ENCODE measurements at places on chromosomes 2 and 18. TPM values are rescaled to one million over a fixed set of nuclear protein-coding genes. Genes with fewer than 3 reads are reported as not detected.
A peak's percentile ranks its signal among the peaks of the same experiment; 100 is the strongest.

DNA sequence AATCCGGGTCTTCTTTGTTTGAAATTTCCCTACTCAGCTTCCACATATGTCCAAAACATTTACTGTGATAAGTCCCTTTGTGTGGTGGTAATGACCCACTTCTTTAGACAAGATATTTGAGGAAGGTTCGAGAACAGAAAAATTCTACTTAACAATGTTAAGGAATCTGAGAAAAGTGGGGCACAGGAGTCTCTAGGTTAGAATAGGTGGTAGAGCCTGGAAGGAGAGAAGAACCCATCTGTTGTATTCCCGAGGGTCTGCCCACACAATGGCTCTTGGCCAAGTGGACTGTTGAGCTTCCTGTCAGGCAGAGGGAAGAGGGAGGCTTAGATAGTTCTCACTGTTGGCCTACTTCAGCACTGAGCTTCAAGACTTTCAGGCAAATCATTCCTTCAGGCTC, 4.3 kb downstream of the IGFBP2 start:
- no peak for DNase-seq

- no peak for DNase-seq
Measured at GRCh38 chr2:111238296-111238695, 117.6 kb downstream of the BCL2L11 start.

DNA sequence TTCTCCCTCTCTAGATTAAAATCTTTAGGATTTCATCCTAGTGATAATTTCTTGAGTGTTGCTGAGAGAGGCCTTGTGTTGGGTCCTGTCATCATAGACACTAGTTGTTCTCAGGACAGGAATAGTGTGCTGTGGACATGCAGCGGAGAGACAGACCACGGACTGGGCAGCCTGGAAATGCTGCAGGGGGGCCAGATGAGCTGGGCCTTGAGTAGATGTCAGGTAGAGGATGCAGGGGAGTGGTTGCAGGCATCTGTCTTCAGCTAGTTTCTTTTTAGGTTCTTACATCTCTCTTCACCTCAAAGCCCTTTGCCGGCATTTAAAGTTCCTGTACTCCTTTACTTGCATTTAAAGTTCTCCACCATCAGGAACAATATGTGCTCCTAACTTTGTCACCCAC, 42.8 kb downstream of the SP110 start:
- no peak for DNase-seq

- DNase-seq, result no peak
Measured at GRCh38 chr2:10283106-10284062, 19.3 kb upstream of the HPCAL1 start.

DNA sequence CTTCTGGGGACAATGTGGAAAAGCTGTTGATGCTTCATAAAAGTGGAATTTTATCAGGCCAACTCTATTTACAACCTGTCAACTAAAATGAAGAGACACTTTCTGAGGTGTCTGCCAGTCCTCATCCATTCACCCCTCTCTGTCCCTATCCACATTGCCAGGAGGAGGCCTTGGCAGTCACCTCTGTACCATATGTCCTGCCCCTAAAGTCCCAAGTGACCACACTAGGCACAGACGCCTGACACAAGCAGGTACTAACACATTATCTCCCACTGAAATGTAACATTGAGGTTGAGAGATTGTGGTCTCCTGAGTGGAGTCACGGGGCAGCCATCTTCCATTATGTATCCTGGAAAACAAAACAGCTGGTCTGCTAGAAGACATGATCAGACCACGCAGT, 71.4 kb downstream of the OSBPL1A start:
- DNase-seq, result no peak

GRCh38 chr2:203744091-203744490, 37.7 kb downstream of the CD28 start:
- no peak for DNase-seq

GRCh38 chr2:34242763-34243123, 643.6 kb upstream of the FAM98A start:
- no peak for DNase-seq

GRCh38 chr18:79511271-79511670, 115.5 kb downstream of the NFATC1 start:
- DNase-seq, result peak; percentile 58

- DNase-seq, result no peak
Measured at GRCh38 chr2:84175340-84175739, 283.7 kb downstream of the SUCLG1 start.

- no peak for DNase-seq
Measured at GRCh38 chr18:2568129-2568528, 3.2 kb downstream of the METTL4 start.

DNA sequence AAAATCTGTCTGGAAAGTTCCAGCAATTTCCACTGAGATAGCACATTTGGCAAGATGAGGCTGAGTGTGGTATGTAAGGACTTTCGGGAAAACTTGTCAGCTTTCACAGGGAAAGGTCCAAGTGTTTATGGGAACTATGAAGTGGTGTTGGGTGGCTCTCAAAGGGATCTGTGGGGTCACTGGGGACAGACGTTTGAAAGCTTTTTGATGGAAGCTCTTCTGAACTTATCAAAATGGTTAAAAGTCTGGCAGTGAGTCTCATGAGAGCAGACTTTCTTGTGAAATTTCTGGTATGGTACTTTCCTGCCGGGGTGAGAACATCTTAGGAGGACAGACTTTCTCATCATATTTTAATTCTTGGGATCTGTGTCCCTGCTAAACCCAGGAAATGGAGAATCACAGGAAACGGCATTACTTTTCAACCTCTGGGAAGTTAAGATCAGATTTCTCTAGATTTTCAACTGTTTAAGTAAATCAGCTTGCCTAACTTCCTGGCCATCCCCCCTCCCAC, 546.3 kb upstream of the ZEB2 start:
- DNase-seq, result no peak

GRCh38 chr2:129302106-129302505, 677.4 kb upstream of the RAB6C start:
- no peak for DNase-seq

DNA sequence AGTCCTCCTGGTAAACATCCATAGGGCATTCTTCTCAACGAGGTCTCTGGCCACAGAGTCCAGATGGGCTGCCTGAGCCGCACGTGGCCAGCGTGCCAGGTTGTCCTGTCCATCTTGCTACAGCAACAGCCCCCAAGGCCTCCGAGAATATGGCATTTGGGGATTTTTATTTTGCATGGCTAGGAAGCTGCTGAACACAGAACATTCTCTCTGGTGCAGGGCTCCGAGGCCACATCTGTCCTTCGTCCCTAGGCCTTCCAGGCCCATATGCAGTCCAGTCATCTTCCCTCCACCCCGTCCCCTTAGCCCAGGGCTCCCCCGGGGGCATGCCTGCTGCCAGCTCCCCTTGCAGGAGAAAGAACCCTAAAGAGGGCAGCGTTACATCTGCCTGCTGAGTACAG, 2.3 kb downstream of the HDAC4 start:
- no peak for DNase-seq

GRCh38 chr2:173150087-173150486, 74.4 kb downstream of the MAP3K20 start:
- DNase-seq, result no peak

DNA sequence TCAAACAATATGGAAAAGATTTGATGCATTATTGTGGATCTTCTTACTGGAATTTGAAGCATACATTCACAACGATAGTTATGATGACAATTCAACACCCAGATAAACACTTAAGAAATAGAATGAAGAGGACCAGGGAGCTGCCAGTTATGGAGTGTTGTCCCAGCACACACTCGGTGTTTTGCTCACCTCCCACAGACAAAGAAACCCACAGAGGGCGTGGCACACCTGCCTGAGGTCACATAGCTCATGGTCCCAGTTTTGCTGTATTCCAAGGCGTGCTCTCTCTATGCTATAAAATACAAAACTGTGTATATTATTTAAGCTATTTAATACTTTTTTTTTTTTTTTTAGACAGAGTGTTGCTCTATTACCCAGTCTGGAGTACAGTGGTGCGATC, 31.1 kb downstream of the EFR3B start:
- DNase-seq, result no peak

DNA sequence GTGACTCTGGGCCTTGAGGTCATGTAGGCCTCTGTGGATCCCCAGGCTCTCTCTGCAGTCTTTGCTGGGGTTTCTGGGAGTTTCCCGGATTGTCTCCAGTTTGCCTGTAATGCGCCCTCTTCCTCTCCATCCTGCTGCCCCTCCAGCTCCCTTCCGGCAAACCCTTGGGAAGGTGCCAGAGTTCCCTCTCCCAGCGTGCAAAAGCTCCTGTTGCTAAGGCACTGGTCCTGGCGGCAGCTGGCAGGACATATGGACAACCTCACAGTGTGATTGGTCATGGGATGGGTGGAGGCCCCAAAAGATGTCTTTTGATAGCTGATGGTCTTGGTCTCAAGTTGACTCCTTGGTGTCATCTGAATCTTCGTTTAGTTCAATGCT, 320.1 kb downstream of the CYP26B1 start:
- DNase-seq, result peak; percentile 56

- DNase-seq, result peak; percentile 91
Measured at GRCh38 chr2:37324786-37325624, at the start of gene PRKD3. Gene PRKD3, minus strand, starts transcription at chr2:37324833. Its CDS starts 8,309 bp downstream, at chr2:37316524.

GRCh38 chr18:48065601-48065995, 135.1 kb upstream of the SMAD2 start:
- DNase-seq, result no peak

DNA sequence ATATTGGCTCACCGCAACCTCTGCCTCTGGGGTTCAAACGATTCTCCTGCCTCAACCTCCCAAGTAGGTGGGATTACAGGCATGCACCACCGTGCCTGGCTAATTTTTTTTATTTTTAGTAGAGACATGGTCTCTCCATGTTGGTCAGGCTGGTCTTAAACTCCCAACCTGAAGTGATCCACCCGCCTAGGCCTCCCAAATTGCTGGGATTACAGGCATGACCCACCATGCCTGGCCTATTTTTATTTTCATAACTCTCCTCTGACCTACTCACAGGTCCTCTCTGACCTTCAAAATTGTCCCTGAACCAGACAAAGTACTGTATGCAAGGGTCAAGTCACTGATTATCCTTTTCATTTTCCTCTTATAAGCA, 16.0 kb upstream of the KLHL23 start:
- DNase-seq, result no peak

- no peak for DNase-seq
Measured at GRCh38 chr2:239025951-239026461, 178.1 kb downstream of the TWIST2 start.

GRCh38 chr2:150595803-150596470, 108.5 kb upstream of the RND3 start:
- no peak for DNase-seq

DNA sequence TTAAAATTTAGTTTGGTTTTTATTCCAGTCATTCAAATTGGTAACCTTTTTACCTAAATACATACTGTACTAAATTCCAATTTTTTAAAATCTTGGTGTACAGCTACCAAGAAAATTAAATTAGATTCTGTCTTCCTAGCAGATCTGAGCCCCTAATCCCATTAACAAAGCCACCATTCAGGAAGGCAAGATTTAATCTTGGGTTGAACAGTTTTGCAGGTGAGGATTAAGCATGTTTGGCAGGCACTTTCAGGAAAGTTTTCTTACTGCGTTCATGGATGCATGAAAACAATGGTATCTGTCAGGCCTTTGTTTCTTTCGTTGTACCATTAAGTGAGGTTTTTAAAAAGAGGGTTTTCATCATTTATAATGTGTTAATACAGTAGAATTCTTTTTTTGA, 32.8 kb downstream of the ITPRID2 start:
- DNase-seq, result no peak

GRCh38 chr18:56684277-56684676, 33.1 kb downstream of the WDR7 start:
- DNase-seq, result no peak

DNA sequence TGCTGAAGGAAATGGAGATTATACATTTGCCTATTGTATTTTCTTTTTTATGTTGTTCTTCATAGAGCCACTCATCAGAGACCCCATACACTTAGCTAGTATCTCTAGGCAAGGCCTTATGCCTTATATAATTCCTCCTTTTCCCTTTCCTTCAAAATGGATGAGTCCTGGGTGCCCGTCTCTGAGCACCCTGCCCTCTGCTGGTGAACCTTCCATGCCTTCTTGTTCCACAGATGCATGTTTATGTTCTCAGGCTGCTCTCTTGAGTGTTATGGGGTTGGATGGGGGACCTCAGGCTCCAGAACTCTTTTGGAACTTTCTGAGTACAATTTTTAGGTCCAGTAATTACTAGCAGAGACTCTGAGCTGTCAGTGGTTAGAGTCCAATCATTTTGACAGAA, 368.6 kb upstream of the SPRED2 start:
- no peak for DNase-seq

GRCh38 chr2:104678181-104678580, 175.7 kb upstream of the POU3F3 start:
- DNase-seq, result no peak

- no peak for DNase-seq
Measured at GRCh38 chr2:165456027-165456426, 13.5 kb upstream of the CSRNP3 start.

DNA sequence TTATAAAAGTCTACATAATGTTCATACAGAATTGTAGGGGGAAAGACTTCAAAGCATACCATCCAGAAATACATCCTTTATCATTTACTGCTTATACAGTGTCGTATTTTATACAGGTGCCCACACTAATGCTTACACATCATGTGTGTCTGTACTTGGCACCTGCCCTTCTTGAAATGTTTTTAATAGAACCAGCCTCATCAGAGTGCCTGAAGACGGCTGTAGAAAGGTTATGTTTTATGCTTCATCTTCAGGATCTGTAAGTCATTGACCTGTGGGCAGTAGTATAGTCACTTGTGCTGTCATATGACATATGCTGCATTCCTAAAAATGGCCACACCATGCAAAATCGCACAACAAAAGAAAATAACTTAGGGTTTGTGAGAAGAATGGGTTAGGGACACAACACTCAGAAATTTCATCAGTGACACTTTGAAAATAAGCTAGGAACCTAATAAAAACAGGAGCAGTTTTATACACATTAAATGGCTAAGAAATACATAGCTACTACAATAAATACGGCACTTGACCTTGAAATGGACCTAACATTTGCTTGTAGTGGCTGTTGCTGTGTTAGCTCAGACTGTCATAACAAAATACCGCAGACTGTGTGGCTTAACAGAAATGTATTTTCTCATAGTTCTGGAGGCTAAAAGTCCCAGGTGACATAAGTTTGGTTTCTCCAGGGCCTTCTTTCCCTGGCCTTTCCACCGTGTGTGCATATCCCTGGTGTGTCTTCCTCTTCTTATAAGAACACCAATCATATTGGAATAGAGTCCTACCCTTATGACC, 112.6 kb downstream of the CERS6 start:
- no peak for DNase-seq

Gene MAP2
- total RNA-seq, result 45.8 TPM

Gene SRD5A2
- total RNA-seq, result not detected

Gene MERTK
- 9.7 TPM for total RNA-seq

Gene POTEJ
- not detected for total RNA-seq

Gene RIT2
- total RNA-seq, result not detected

Gene CABYR
- 0.93 TPM for total RNA-seq

Gene SFTPB
- not detected for total RNA-seq

Gene KCNJ13
- total RNA-seq, result 5.0 TPM

Gene CIB4
- not detected for total RNA-seq

Gene PRKCE
- total RNA-seq, result 6.4 TPM

Gene CCDC148
- total RNA-seq, result 0.55 TPM

All from lower leg skin (tissue), 4 donors.